ENCODE measurements at places on chromosomes 5 and 9. TPM values are rescaled to one million over a fixed set of nuclear protein-coding genes. Genes with fewer than 3 reads are reported as not detected.

LCN2 gene
- polyA plus RNA-seq, result not detected

FBLL1 gene
- 79.6 TPM for polyA plus RNA-seq

ARL10 gene
- 12.7 TPM for polyA plus RNA-seq

SHOC1 gene
- polyA plus RNA-seq, result not detected

PCDHGA12 gene
- polyA plus RNA-seq, result 0.56 TPM

SQSTM1 gene
- 64.5 TPM for polyA plus RNA-seq

RAB3C gene
- polyA plus RNA-seq, result 94.3 TPM

MCC gene
- 4.6 TPM for polyA plus RNA-seq

PTBP3 gene
- polyA plus RNA-seq, result 29.7 TPM

FLT4 gene
- polyA plus RNA-seq, result 0.04 TPM

DNAI1 gene
- polyA plus RNA-seq, result 0.99 TPM

SOHLH1 gene
- not detected for polyA plus RNA-seq

IFNA21 gene
- not detected for polyA plus RNA-seq

PIP5K1B gene
- 0.72 TPM for polyA plus RNA-seq

KCNMB1 gene
- polyA plus RNA-seq, result not detected

SLC36A3 gene
- not detected for polyA plus RNA-seq

TAF11L9 gene
- polyA plus RNA-seq, result not detected

ADCY2 gene
- polyA plus RNA-seq, result 1.9 TPM

ROR2 gene
- polyA plus RNA-seq, result 0.74 TPM

STKLD1 gene
- polyA plus RNA-seq, result 1.1 TPM

PDE8B gene
- polyA plus RNA-seq, result 0.22 TPM

UBAP2 gene
- polyA plus RNA-seq, result 9.1 TPM
